Fibroblast of the aortic adventitia (primary cell): ENCODE measurements at places on chromosomes 5 and 9. TPM values are rescaled to one million over a fixed set of nuclear protein-coding genes. Genes with fewer than 3 reads are reported as not detected.

Gene ADAM19
- total RNA-seq: 11.2 and 15.5 TPM in 2 replicates

Gene PKD2L2
- not detected in 2 replicates for total RNA-seq

Gene PCDHGB3
- total RNA-seq: 7.7 and 9.6 TPM in 2 replicates

Gene FAM13B
- 42.8 and 50.0 TPM in 2 replicates for total RNA-seq

Gene FOXD4L3
- 0.09 TPM in 1 of 2 replicates, not detected in the other for total RNA-seq

Gene COL23A1
- total RNA-seq: 0.57 TPM in 1 of 2 replicates, not detected in the other

Gene GARIN3
- not detected in 2 replicates for total RNA-seq

Gene LIX1
- not detected in 2 replicates for total RNA-seq

Gene SLC31A2
- 7.0 and 8.0 TPM in 2 replicates for total RNA-seq

Gene ESM1
- 1.1 and 19.6 TPM in 2 replicates for total RNA-seq

Gene PCDHB9
- 0.41 and 1.2 TPM in 2 replicates for total RNA-seq

Gene KCNMB1
- not detected in 2 replicates for total RNA-seq

Gene CBY3
- total RNA-seq: not detected in 2 replicates

Gene WDR31
- 0.33 and 2.4 TPM in 2 replicates for total RNA-seq

Gene ADAMTS6
- 40.8 and 64.9 TPM in 2 replicates for total RNA-seq

Gene HMGXB3
- 35.4 and 108 TPM in 2 replicates for total RNA-seq

Gene NFIB
- total RNA-seq: 107 and 111 TPM in 2 replicates

Gene LRRC70
- 1.2 and 1.6 TPM in 2 replicates for total RNA-seq

Gene ADAMTS16
- 0.27 TPM in 1 of 2 replicates, not detected in the other for total RNA-seq

Gene RABL6
- total RNA-seq: 49.8 and 62.0 TPM in 2 replicates

Gene PRSS3
- 5.7 and 145 TPM in 2 replicates for total RNA-seq

Gene DAB2IP
- 11.4 and 17.4 TPM in 2 replicates for total RNA-seq

Gene CTSV
- total RNA-seq: 0.18 TPM in 1 of 2 replicates, not detected in the other

Gene MCTP1
- 1.5 and 7.6 TPM in 2 replicates for total RNA-seq

Gene MYOT
- not detected in 2 replicates for total RNA-seq

Gene TLX3
- not detected in 2 replicates for total RNA-seq

Gene HNRNPK
- total RNA-seq: 207 and 445 TPM in 2 replicates

Gene ADGRV1
- 0.18 and 0.25 TPM in 2 replicates for total RNA-seq

Gene SOX30
- total RNA-seq: 0.09 TPM in 1 of 2 replicates, not detected in the other

Gene FLT4
- 0.09 TPM in 1 of 2 replicates, not detected in the other for total RNA-seq

Gene RANBP3L
- 0.27 TPM in 1 of 2 replicates, not detected in the other for total RNA-seq

Gene PPP1R2B
- total RNA-seq: 0.09 TPM in 1 of 2 replicates, not detected in the other

Gene GRXCR2
- total RNA-seq: 0.09 TPM in 1 of 2 replicates, not detected in the other
